ENCODE measurements at places on chromosomes 5 and 9.

DNA sequence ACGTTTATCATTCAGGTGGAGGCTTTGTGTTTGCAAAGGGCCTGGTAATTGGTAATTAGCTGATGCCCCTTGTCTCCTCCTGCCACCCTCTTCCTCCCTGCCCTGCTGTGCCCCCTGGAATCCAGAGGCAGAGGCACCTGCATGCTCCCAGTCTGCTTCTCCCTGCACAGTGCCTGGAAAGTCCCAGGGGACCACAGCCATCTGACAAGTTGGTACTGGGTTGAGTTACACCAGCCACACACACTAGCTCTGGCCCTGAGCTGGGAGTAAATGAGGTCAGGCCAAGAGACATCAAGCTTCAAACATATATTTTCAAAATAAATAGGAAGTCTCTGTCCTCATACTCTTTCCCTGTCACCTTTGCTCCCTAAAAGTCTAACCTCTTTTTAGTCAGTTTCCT lies 56.3 kb downstream of the INSYN2B start:
- H3K4me3 ChIP-seq: no peak overlapping the region
- no peak overlapping the region for H3K27ac ChIP-seq
- no peak for DNase-seq
- H3K27me3 ChIP-seq: no peaks in the 10 kb centered on the region
- peaks cover 7% of the 10 kb centered on the region for H3K4me1 ChIP-seq
- peaks cover 12% of the 10 kb centered on the region for H3K36me3 ChIP-seq

DNA sequence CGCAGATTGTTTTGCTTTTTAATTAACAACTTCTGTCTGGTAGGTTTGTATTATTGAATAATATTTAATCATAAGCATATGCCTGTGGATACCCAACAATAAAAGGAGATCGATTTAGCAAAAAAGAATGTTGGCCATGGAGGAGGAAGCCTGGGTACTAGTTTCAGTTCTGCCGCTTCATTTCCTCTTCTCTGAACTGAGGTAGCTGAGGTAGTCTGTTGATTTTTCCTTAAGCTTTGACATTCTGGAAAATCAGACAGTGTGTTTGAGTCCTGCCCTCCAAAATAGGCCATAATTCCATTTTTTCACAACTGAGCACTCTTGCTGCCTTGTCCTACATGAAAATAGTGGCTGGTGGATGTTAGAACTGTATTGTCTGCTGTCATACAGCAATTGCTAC lies 6.0 kb upstream of the GPR21 start:
- H3K36me3 ChIP-seq: peaks cover 24% of the 10 kb centered on the region
- no peak overlapping the region for H3K27ac ChIP-seq
- H3K4me3 ChIP-seq: no peak overlapping the region

GRCh38 chr9:131762356-131762932 lies 22.6 kb upstream of the RAPGEF1 start:
- no peak overlapping the region for H3K27ac ChIP-seq
- peaks cover 11% of the 10 kb centered on the region for H3K4me1 ChIP-seq
- no peaks in the 10 kb centered on the region for H3K36me3 ChIP-seq
- H3K27me3 ChIP-seq: peaks cover 28% of the 10 kb centered on the region

- peaks cover 12% of the 10 kb centered on the region for H3K4me1 ChIP-seq
- H3K27me3 ChIP-seq: no peaks in the 10 kb centered on the region
- no peak overlapping the region for H3K4me3 ChIP-seq
- no peak overlapping the region for H3K27ac ChIP-seq
- no peaks in the 10 kb centered on the region for H3K36me3 ChIP-seq
- DNase-seq: no peak
These were observed 134.0 kb upstream of the VCAN start for GRCh38 chr5:83337453-83338035.

GRCh38 chr5:41795125-41795524 lies 75.1 kb downstream of the OXCT1 start:
- peak overlapping the region; percentile 1 for H3K27ac ChIP-seq
- peaks cover 69% of the 10 kb centered on the region for H3K36me3 ChIP-seq
- no peak overlapping the region for H3K4me3 ChIP-seq
- peaks cover 13% of the 10 kb centered on the region for H3K4me1 ChIP-seq

DNA sequence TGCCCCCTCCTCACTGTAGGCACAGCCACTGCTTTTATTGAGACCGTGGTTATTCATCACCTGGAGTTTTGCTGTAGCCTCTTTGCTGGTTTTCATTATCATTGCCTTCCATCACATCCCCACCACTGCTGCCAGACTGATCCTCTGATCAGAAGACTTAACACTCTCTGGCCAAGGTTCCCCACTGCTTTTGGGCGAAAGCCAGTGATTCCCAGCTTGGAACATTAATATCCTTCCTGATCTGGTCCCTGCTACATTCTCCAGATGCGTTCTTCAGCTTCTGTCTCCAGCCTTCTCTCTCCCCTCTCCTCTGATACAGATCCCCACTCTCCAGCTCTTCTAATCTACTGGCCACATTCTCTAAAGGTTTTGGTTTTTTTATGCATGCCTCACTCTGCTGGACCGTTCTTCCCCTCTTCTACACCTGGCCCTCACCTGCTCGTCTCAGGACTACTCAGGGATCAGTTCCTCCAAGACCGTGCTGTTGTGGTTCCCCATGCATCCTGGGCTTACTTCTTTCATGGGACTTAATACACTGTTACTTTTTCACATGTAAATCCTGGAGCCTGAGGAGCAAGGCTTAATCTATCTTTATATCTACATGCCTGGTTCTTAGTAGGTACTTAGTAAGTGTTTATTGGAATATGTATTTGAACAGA lies 115.0 kb downstream of the PRKACG start:
- H3K27ac ChIP-seq: peak overlapping the region; percentile 42
- no peaks in the 10 kb centered on the region for H3K27me3 ChIP-seq

GRCh38 chr9:136713550-136713949 lies 1.2 kb downstream of the DIPK1B start:
- no peaks in the 10 kb centered on the region for H3K4me1 ChIP-seq
- DNase-seq: no peak
- no peak overlapping the region for H3K27ac ChIP-seq
- peaks cover 25% of the 10 kb centered on the region for H3K27me3 ChIP-seq
- no peaks in the 10 kb centered on the region for H3K36me3 ChIP-seq

DNA sequence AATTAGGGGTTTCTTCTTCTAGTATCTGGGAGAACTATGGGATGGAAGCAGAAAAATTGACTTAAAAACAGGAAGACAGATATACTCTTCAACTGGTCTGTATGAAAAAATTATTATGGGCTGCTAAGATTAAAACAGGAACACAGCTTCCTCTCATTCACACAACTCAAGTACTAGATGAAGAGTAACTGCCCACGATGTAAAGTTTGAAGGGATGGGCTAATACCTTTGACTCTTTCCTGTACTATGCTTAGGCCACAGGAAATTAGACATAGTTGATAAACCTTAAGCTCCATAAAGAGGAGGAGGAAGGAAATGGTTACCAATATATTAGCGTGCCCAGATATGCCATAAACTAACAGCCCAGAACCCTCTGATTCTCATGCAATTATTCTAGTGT lies 88.6 kb downstream of the ANKRD31 start:
- no peaks in the 10 kb centered on the region for H3K27me3 ChIP-seq
- H3K27ac ChIP-seq: no peak overlapping the region
- no peaks in the 10 kb centered on the region for H3K36me3 ChIP-seq
- peaks cover 2% of the 10 kb centered on the region for H3K4me1 ChIP-seq

DNA sequence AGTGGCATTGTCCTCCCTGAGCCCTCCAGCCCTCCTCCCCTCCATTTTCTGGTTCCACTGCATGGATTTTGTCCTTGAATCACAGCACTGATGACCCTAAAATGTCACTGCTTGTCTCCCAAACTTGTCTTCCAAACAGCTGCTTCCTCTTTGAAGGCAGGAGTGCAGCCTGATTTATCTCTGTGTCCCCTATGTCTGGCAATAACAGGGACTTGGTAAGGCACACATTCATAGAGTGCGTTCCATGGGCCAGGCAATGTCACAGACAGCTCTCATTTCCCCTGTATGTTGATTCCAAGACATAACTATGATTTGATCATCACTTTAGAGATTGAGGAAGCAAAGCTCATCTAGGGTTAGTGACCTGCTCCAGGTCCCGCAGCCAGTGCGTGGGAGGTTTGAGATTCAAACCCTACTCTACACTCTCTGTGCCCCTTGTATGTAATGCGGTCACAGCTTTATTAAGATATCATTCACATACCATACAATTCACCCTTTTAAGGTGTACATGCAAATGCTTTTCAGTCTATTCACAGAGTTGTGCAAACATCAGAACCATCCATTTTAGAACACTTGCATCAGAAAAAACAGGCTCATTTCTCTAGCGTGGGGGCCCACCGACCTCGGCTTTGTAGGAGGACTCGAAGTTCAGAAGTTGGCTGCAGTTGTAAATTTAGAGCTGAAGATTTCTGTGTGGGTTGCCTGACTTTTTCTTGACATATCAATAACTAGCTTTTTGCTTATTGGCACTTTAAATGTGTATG lies 28.4 kb upstream of the BOD1 start:
- no peaks in the 10 kb centered on the region for H3K36me3 ChIP-seq
- H3K4me1 ChIP-seq: no peaks in the 10 kb centered on the region
- no peak for DNase-seq
- H3K27me3 ChIP-seq: no peaks in the 10 kb centered on the region
- no peak overlapping the region for H3K27ac ChIP-seq

- H3K27ac ChIP-seq: peak overlapping the region; percentile 68
- no peak overlapping the region for H3K4me3 ChIP-seq
- H3K27me3 ChIP-seq: no peaks in the 10 kb centered on the region
- peaks cover 19% of the 10 kb centered on the region for H3K36me3 ChIP-seq
- DNase-seq: no peak
- peaks cover 78% of the 10 kb centered on the region for H3K4me1 ChIP-seq
These were observed 47.1 kb upstream of the NEK6 start for GRCh38 chr9:124210697-124211096.

GRCh38 chr9:5402217-5402616 lies 35.5 kb downstream of the PLGRKT start:
- no peaks in the 10 kb centered on the region for H3K27me3 ChIP-seq
- no peak for DNase-seq
- H3K36me3 ChIP-seq: peaks cover 36% of the 10 kb centered on the region
- no peak overlapping the region for H3K27ac ChIP-seq
- H3K4me1 ChIP-seq: peaks cover 25% of the 10 kb centered on the region

DNA sequence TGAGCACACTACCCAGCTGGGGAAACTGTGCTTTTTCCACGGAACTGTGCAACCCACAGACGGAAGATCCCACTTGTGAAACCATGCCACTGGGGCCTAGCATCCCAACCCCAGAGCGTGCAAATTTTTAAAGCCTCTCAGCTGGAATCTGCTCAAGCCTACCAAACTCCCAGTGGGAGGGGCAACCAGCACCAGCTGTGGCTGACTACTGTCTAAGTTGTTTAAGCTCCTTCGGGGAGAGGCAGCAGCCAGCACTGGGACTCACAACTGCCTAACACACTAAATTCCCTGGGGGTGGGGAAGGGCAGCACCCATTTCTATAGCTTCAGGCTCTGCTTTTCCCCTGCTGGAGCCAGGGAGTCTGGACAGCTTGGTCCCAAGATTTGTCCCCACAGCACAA lies 287.6 kb upstream of the MSX2 start:
- no peaks in the 10 kb centered on the region for H3K36me3 ChIP-seq
- H3K4me1 ChIP-seq: no peaks in the 10 kb centered on the region
- DNase-seq: no peak
- no peak overlapping the region for H3K27ac ChIP-seq

- H3K4me1 ChIP-seq: no peaks in the 10 kb centered on the region
- no peak overlapping the region for H3K27ac ChIP-seq
- DNase-seq: no peak
- no peaks in the 10 kb centered on the region for H3K27me3 ChIP-seq
These were observed 12.9 kb downstream of the PLPP7 start for GRCh38 chr9:131302244-131303075.
